ENCODE measurements at places on chromosomes 4 and X. TPM values are rescaled to one million over a fixed set of nuclear protein-coding genes. Genes with fewer than 3 reads are reported as not detected.

Gene POF1B
- 0.28 TPM for total RNA-seq

Gene EXOC1L
- not detected for total RNA-seq

Gene F8A2
- total RNA-seq, result not detected

Gene TSPAN6
- total RNA-seq, result 70.4 TPM

Gene CPLX1
- total RNA-seq, result 25.3 TPM

Gene CENPC
- 28.7 TPM for total RNA-seq

Gene ENPEP
- total RNA-seq, result 8.5 TPM

Gene PLP1
- total RNA-seq, result 7.6 TPM

Data from adrenal gland (tissue), 19 donors.